Fibroblast of skin of right quadriceps (primary cell): ENCODE measurements at places on chromosomes 16 and 17.

GRCh38 chr16:79316004-79316458, 284.5 kb downstream of the MAF start:
- DNase-seq = no peak

GRCh38 chr17:81249223-81250040, 10.3 kb downstream of the NDUFAF8 start:
- DNase-seq = no peak

DNA sequence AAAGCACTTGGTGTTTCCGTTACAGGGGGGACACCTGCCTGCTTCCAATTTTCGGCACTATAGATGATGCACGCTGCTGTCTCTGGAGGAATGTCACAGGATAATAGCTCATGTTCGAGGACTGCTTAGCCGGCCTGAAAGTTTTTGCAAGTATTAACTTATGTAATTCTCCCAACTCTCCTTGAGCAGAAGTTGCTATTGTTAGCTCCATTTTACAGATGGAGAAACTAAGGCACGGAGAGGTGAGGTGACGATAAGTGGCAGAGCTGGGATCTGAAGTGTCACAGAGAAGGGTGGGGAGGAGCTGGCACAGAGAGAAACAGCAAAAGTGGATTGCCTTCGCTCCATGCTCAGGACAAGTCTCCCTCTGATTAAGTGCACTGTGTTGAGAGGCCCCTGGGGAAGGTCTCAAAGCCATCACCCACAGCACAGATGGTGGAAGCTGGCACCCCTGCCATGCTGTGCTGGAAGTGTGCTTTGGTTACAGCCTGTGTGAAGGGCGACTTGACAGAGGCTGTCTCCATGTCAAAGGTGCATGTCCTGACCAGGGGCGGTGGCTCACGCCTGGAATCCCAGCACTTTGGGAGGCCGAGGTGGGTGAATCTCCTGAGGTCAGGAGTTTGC, 40.8 kb upstream of the MEAK7 start:
- DNase-seq = no peak

DNA sequence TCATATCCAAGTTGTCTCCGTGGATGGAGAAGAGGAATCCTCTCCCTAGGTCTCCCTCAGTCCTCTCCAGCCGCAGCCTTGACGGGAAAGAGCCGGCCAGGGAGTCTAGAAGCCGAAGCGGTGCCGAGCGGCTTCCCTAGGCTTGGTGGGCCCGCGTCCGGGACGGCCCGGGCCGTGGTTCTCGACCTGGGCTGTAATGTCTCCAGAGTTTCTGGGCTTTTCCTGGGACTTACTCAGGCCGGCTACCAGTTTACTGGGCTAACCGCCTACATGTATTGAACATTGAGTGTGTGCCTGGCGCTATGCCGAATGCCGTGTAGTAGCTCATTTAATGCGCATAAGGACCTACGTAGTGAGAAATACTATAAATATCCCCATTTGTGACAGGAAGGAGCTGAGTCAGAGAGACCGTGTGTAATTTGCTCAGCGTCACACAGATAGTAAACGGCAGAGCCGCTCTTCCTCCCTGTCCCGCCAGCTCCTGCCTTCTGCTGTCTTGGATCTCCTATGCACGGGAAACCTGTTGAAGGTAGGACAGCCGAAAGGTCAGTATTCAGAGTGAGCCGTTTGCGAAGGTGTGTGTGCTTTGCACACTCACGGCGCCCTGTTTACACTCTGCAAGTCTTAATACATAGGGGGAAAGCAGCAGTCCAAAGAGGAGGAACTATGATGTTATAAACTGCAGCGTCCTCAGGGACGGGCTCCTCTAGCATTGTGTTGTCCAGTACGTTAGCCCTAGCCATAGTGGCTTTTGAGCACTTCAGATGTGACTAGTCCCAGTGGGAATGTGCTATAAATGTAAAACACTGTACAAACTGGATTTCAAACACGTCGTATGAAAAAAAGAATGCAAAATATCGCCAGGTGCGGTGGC, 723 bp upstream of the SPAG5 start:
- DNase-seq = peak; percentile 91

GRCh38 chr17:71900621-71901229, 220.1 kb upstream of the SOX9 start:
- DNase-seq = no peak

DNA sequence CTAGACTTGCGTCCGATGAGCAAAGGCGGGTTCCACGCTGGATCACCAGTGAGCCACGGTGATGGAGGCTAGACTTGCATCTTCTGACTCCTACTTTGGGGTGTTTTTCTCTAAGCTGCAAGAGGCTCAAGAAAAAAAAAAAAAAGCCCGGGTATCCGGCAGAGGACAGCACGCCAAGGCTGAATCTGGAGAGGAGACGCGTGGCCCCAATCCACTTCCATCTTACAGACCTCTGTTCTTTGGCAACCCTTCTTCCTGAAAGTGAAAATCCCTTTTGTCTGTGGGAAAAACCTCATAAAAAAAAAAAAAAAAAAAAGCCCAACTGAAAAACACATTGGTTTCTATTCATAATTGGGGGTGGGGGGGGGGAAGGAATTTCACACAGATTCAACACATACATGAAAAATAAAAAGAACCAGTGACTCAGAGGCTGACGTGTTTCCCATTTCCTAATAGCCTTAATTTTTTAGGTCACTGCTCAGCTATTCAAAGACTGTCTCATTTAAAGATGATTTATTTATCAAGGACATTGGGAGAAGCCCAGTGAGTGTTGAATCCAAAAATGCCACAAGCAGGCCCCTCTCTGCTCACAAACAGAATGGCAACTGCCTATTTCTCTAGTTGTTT, 258.3 kb downstream of the FOXL1 start:
- peak; percentile 98 for DNase-seq

DNA sequence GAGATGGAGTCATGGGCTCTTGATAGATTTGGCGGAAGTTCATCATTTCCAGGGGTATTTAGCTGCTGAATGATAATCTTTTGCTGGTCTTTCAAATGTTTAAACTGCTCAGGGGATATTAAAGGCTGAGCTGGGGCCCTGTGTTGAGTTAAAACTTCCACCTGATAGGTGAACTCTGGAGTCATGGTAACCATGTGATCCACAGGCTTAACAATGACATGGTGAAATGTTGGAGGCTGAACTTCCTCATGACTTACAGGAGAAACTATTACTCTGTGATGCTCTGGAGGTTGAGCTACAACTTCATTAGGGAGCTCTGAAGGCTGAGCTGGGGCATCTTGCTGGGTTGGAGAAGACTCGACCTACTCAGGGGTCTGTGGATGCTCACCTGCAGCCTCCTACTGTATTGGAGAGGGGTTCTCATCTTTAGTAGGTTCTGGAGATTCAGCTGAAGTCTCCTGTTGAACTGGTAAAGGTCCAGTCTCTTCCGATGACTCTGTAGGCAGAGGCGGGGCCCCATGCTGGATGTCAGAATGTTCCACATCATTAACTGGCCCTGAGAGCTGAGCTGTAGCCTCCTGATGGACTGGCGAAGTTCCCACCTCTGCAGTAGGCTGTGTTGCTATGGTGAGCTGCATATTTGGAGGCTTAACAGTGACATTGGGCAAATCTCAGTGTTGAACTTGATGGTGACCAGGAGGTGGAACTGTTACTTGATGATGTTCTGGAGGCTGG, 24.2 kb downstream of the RDM1 start:
- no peak for DNase-seq

DNA sequence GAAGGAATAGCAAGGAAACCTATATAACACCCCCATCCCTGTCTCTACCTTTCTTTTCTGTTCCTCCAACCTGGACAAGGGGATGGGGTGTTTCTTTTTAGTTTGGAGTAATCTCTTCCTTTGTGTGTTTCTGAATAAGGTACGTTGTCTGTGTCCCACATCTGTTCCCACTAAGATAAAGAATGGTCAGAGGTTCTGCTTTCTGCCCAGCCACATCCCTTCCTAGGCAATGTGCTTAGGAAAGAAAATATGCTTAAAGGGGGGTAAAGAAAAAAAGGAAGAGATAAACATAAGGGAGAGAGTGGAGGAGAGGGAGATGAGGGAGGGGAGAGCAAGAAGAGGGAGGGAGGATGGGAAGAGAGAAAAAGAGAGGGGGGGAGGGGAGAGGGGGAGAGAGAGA, 35.1 kb downstream of the SLC6A2 start:
- no peak for DNase-seq
